ENCODE measurements at places on chromosomes 12 and 14.
A peak's percentile ranks its signal among the peaks of the same experiment; 100 is the strongest.

DNA sequence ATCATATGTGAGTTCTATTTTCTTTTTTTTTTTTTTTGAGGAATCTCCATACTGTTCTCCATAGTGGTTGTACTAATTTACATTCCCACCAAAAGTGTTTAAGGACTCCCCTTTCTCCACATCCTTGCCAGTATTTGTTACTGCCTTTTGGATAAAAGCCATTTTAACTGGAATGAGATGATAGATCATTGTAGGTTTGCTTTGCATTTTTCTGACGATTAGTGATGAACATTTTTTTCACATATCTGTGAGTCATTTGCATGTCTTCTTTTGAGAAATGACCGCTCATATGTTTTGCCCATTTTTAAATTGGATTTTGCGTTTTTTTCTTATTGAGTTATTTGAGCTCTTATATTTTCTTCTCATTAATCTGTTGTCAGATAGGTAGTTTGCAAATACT lies 394.8 kb downstream of the LRFN5 start:
- no peak for DNase-seq

DNA sequence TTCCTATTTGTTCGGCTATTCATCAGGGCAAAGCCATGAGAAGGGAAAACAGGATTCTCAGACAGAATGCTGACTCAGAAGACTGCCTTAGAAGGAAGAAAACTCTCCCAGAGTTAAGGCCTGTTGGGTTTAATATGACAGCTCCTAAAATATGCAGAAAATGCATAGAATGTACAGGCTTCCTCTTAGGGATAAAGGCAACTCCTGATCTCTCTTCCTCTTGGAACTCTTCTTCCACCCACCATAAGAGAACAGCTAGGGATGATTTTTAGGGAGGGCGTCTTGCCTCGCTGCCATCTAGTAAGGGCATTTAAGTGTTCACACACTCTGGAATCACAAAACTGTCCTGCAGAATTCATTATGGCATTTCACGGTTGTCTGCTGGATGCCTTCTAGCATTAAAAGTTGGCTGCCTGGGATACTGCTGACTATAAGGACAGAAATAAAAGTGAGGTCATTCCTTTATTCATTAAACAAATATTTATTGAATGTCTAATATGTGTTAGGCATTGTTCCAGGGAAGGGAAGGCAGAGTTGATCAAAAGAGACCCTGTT lies 73.7 kb downstream of the DCAF5 start:
- no peak for DNase-seq

DNA sequence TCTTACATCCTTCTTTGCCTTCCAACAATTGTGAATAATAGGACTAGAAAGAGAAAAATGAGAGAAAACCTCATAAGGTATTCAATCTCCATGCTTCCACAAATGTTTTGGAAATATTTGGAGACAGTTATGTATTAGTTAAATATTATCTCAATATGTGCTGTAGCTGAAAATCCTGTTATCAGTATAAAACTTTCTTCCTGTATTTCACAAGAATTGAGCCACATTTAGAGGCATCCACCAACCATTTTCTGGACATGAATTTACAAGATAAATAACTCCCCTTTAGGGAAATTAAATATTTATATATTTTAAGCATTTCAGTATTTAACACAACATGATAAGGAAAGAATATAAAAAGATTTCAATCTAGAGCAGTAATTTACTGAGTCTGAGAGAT lies 200.3 kb downstream of the GPHN start:
- no peak for DNase-seq

DNA sequence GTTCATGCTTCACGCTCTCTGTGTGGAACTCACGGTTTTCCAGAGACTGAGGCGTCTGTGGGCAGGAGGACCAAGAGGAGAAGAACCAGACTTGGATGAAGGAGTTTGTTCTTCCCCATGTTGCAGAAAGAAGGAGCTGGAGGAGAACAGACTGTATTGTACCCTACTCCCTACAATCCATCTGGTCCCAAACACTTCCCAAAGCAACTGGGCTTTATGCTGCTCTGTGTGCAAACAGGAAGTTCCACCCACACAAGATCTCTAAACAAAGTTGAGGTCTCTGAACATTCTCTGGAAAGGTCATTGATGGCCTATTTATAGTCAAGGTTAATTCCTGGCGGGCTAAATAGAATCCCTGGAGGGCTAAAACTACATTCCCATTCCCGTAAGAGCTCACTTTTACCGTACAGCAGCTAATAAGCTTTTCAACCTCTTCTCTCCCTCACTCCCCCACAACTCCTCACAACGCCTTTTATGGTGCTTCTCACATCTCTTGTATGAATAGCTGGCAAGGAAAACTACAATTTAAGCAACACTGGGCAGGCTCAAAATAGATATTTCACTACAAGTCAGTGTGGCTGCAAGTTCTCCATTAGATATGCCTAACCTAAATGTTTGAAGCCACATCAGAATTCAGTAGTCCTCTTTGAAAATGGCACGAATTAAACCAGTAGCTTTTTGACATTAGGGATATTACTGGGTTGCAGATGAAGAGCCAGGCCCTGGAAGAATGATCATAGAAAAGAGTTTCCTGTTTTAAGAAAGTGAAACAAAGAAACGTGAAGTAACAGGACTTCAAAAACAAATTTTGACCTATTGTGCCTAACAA lies at the start of gene A2M:
TSS of gene A2M (minus strand) at position 189 of the 829 bp plus-strand sequence. CDS start at position 119, 70 bp downstream.
- no peak for DNase-seq

DNA sequence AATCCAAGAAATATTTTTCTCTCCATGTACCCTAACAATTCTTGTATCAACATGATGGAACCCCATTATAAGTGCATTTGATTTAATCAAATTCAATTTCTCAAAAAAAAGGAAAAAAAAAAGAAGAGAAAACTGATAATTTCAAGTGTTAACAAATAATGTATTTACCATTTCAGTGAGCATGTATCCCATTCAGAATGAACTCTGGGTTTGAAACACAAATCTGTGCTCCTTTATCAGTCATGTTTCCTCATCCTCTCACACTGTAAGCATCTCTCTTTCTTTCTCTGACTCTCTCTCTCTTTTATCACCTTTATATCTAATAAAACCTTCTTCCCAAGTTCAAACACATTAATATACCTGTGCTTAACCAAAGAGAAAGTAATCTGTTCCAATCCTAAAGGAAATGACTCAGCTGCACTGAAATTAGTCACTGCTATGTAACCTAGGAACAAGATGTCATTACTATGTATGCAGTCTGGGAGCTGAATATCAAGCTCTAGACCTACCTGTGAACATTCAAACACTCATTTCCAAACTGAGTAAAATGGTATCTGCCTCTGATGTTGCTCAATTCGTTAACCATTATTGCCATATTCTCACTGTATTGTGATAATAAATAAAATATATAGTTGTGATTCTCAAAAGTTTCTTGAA lies 135.0 kb upstream of the LRIG3 start:
- DNase-seq = no peak

GRCh38 chr12:82209533-82209932 lies 148.7 kb downstream of the CCDC59 start:
- no peak for DNase-seq

- DNase-seq = no peak
These were observed 117.1 kb upstream of the NCOR2 start for GRCh38 chr12:124684496-124684895.

GRCh38 chr14:70149596-70150165 lies 39.1 kb downstream of the SLC8A3 start:
- no peak for DNase-seq

DNA sequence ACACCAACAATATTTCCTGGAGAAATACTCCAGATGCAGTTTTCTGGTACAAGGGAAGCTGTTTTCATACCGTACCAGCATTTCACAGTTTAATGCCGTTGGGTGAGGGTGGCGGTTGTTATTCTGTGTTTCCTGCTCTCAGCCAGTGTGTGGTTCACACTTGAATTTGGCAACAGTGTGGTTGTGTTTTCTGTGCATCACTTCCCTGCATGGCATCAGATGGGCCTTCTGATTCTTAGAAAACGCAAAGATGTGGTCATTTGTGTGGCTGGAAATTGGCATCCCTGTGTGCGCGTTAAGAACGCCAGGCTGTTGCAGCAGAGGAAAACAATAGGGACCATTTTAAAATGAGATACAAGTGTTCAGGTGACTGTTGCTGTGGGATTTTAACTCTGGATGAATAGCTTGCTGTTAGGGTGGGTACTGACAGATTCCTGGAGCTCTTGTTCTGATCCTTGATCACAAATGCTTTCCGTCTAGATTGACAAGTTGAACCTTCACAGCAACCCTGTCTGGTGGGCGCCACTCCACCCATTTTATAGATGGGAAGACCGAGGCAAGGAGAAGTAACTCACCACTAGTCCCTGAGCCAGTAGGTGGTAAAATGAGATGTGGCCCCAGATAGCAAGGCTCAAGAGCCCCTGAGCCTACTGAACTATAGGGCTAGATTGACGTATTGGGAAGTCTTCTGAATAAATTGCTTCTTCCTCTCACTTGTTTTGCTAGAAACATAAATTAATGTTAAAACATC lies 231.2 kb downstream of the CHST11 start:
- DNase-seq = no peak

DNA sequence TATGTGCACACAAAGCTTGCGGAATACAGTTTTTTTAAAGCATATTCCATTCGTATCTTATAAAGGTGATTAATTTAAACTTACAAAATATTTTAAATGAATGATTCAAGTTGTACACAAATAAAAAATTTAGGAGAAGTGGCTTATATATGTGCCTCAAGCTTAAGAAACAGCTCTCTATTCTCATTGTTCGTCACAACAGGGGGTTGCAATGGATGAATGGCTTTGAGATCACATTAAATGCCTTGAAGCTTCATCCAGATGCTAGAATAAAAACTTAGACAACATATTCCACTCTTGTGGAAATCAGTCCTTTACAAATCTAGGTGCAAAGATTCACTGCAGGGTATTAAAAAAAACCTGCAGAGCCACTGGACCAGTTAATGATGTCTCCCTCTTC lies 303.9 kb upstream of the LRFN5 start:
- DNase-seq = no peak

GRCh38 chr12:72082986-72083820 lies 144.6 kb downstream of the TPH2 start:
- DNase-seq = no peak

GRCh38 chr12:131711551-131712205 lies 788 bp downstream of the SFSWAP start:
- no peak for DNase-seq

GRCh38 chr14:56300495-56300894 lies 182.3 kb downstream of the PELI2 start:
- DNase-seq = no peak

GRCh38 chr14:49915085-49915484 lies 22.2 kb downstream of the ARF6 start:
- DNase-seq = no peak

DNA sequence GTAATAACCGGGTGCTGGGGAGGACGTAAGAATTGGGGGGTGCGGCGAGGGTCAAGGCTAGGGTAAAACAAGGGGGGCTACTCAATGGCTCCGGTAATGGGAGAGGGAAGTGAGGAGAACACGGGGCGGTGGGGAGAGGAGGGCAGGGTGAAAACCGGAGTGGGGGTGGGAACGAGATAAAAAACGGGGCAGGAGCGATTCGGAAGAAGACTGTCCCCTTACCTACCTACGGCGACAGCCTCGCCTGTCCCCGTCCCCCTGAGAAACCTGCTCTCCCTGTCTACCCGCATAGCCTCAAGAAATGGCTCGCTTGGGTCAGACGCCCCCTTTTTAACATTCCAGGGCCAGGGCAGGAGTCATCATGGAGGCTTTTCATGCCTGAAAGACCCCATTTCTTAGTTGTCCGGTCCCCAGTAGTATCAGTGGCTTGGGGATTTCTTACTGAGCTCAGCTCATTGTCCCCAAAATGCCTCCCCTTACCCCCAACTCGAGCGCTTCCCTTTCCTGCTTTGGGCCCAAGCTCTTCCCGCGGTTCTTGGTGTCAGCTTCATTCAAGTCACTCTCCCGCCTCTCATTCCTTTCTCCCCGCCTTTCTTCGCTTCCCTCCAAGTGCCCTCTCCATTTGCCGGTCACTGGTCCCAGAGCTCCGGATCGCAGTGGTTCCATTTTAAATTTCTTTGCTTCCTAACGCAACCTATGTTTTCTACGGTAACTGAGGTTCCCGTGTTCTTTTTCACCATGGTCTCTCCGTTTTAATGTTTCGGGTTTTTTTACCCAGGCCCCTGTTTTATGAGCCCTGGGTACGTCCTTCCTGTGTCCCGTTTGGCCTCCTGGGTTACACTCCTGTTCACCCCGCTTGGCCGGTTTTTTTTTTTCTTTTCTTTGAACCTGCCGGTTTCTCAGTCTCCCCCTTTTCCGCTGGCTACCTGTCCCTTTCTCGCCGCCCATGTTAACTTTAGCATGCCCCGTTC lies 1.2 kb upstream of the WSB2 start:
- no peak for DNase-seq

GRCh38 chr12:24933694-24934407 lies 15.1 kb downstream of the BCAT1 start:
- DNase-seq = no peak

DNA sequence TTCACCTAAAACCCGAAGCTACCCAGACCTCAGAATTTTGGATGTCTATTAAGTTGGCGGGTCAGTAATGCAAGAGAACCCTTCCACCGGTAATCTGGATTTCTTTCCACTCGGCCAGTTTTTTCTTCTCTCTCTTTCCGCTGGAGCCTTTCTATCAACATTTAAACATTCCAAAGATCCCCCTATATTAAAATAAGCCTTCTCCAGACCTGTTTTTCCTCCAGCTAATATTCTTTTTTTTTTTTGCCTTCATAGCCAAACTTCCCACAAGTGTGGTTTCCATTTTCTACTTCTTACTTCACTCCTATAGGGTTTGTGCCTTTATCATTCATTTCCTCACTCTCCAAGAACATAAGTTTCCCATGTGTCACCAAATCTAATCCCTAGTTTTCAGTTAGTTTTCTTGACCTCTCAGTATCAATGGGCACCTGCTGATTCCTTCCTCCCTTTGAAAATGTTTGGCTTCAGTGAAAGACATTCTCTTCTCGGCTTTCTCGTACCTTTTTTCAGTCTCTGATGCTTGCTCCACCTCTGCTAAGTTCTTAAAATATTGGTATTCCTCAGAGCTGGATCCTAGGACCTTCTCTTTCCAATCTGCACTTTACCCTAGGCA lies 583 bp upstream of the SDR39U1 start:
- no peak for DNase-seq

DNA sequence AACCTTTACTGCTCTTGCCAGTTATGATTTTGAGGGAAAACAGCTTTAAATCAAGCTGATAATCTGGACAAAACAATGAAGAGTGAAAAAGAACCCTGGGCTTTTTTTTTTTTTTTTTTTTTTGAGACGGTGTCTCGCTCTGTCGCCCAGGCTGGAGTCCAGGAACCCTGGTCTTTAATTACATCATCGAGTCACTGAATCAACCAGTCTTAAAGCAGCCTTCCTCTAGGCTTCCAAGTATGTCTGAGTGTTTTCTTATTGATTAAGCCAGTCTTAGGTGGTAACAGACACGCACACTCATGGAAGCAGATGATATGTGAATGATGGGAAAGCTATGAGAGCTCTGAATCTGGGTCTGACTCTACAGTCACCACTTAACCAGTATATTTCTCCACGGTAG lies 5.9 kb upstream of the VCPKMT start:
- no peak for DNase-seq

GRCh38 chr12:108386709-108387360 lies 47.7 kb upstream of the CMKLR1 start:
- peak; percentile 31 for DNase-seq

DNA sequence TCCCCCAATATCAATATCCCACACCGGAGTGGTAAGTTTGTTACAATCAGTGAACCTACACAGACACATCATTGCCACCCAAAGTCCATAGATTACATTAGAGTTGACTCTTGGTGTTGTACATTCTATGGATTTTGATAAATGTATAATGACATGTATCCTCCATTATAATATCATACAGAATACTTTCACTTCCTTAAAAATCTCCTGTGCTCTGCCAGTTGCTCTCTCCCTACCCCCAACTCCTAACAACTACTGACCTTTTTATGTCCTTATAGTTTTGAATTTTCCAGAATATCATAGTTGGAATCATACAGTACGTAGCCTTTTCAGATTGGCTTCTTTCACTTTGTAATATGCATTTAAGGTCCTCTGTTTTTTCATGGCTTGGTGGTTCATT lies 48.4 kb downstream of the SLC4A8 start:
- no peak for DNase-seq
